GM23338 (cell line): ENCODE measurements at places on chromosomes 4 and X. TPM values are rescaled to one million over a fixed set of nuclear protein-coding genes. Genes with fewer than 3 reads are reported as not detected.

The PDGFRA gene
- total RNA-seq = 7.0 and 10.8 TPM in 2 replicates

The IL2RG gene
- total RNA-seq = not detected in 2 replicates

The C1QTNF7 gene
- total RNA-seq = not detected in 2 replicates

The CT83 gene
- not detected in 2 replicates for total RNA-seq

The RAB33A gene
- 4.9 and 6.5 TPM in 2 replicates for total RNA-seq

The CT47B1 gene
- total RNA-seq = not detected in 2 replicates

The CNKSR2 gene
- 40.9 and 49.5 TPM in 2 replicates for total RNA-seq

The HSFX2 gene
- not detected in 2 replicates for total RNA-seq

The CYBB gene
- total RNA-seq = 0.04 TPM in 1 of 2 replicates, not detected in the other

The PASD1 gene
- total RNA-seq = 0.24 TPM in 1 of 2 replicates, not detected in the other

The NDST3 gene
- total RNA-seq = 0.31 and 0.56 TPM in 2 replicates

The SLC4A4 gene
- total RNA-seq = 1.5 and 2.3 TPM in 2 replicates
